ENCODE measurements at places on chromosomes 1 and 21.

- peak; percentile 86 for DNase-seq
Observed at GRCh38 chr1:108016451-108016920, 51.5 kb upstream of the VAV3 start.

- no peak for DNase-seq
Observed at GRCh38 chr1:10912441-10912840, 100.0 kb upstream of the TARDBP start.

GRCh38 chr1:184212649-184213314 is 161.3 kb downstream of the TSEN15 start:
- DNase-seq, result peak; percentile 41

GRCh38 chr1:26530895-26531598 is 1.5 kb downstream of the RPS6KA1 start:
- peak; percentile 73 for DNase-seq

- no peak for DNase-seq
Observed at GRCh38 chr1:6904476-6905170, 119.4 kb downstream of the CAMTA1 start.

DNA sequence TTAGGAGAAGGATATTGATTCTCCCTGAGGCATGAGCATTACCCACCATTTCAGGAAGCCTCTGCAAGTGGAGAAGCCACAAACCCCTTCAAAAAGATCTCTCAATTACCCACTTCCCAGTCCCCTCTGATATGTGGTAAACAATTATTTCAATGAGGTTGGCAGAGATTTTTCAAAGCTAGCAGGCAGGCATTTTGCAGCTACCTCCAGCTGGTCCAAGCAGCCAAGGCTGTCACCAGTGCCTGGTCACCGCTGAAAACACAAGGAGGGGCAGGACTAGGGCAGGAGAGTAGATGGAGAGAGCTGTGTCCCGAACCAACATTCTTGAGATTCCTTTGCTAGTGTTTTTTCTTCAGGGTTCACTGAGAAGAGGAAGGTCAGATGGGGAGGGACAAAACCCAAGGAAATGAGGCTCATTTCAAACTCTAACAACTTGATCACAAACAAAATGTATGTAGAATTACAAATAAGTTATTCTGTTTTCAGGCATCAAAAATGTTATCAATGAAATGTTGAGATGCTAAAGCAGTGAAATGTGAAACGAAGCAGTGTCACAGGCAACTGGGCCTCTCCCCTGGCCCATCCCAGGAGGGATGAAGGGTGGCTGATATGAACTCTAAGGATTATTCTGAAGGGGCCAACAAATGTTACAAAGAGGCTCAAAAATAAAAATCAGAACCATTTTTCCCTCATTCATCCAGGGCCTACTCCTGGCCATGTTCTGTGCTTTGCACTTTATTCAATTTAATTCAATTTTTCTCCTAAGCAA is 22.3 kb downstream of the APP start:
- DNase-seq, result no peak

DNA sequence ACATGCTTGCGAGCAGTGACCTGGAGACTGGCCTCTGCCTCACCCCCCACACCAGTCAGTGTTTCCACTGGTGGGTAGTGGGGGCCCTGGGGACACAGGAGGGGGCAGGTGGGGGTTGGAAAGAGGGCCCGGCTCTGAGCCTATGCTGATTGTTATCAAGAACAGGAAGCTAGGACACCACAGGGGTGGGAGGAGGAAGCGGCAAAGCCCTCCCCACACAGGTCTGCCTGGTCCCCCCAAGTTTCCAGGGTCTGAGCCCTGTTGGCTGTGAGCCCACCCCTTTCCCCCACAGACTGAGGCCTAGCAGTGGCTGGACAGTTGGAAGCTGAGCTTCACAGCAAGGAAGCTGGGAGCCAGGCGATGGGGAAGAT is 1.6 kb upstream of the PTPN7 start:
- no peak for DNase-seq

- DNase-seq, result no peak
Observed at GRCh38 chr1:7536891-7537591, 234.1 kb upstream of the VAMP3 start.

- DNase-seq, result no peak
Observed at GRCh38 chr1:57623039-57623790, 199.4 kb upstream of the DAB1 start.

GRCh38 chr1:193629875-193630274 is 443.5 kb upstream of the B3GALT2 start:
- no peak for DNase-seq

- peak; percentile 79 for DNase-seq
Observed at GRCh38 chr1:57549300-57549699, 125.4 kb upstream of the DAB1 start.

GRCh38 chr1:228108742-228109072 is 392 bp downstream of the MRPL55 start:
- DNase-seq, result peak; percentile 40

- DNase-seq, result no peak
Observed at GRCh38 chr1:206049293-206049692, 3.7 kb upstream of the RHEX start.

DNA sequence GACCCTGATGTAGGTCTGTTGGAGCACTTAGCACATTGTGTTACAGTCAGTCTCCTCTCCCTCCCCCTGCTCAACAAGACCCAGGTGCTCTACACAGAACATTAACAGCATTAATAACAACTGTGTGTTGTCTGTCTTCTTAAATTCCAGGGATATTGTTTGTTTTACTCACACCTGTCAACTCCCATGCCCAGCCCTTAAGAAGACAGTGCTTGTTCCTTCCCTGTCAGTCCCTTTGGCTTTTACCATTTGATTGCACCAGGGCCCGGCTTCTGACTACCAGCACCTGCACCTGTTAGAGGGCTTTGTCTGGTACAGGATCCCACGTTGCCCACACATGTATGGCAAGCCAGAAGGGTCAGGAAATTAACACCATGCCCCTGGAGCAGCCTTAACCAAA is 11.7 kb downstream of the RIMKLA start:
- peak; percentile 79 for DNase-seq

GRCh38 chr1:58539553-58539952 is 7.0 kb downstream of the OMA1 start:
- DNase-seq, result no peak

DNA sequence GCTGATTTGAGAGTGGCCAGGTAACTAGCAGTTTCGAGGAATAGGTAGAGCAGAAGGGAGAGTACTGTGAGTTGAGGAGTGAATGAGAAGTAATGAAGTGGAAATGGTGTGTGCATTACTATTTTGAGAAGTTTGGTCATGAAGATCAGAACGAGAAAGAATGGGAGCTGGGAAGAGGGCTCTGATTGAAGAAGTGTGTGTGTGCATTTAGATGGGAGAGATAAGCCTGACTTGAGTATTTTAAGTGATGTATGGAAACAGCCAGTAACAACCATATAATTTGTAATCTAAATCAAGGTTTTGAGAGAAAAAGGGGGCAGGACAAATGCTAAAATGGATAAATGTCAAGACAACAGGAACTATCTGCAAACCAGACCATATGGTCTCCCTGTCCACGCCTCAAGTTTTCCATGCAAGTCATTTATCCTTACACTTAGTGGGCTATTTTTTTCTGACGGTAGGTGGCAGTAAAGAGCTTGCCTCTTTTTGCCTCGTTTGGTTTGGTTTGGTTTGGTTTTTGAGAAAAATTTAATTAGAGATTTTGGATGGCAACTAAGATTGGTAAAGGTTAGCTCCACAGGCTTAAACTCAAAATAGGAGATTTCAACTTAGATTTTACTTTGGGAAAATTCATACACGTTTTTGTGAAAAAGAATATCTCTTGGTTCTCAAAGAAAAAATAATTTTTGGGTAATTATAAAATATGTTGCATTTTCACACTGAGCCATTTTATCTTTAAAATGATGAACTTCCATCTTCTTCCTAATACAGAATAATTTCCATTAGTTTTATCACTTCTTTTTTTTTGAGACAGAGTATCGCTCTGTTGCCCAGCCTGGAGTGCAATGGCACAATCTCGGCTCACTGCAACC is 9.5 kb upstream of the B3GALNT2 start:
- DNase-seq, result peak; percentile 77

GRCh38 chr1:11134898-11135266 is 35.2 kb upstream of the EXOSC10 start:
- no peak for DNase-seq

DNA sequence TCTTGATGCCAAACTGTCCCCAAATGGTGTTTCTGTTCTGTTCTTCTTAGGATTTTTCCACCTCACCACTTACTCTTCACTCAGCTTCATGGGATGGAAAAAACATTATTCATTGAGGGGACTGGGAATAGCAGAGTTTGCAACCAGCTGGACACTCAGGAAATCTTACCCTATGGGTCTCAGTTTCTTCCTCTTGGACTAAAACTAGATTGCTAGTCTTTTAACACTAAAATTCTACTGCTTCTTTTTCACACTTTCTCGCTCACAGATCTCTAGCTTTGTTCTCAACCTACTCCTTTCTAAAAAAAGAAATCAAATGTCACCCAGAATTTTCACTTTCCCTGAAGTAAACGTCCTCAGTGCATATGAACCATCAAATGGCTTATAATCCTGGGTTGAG is 4.8 kb downstream of the KMO start:
- DNase-seq, result no peak

- DNase-seq, result no peak
Observed at GRCh38 chr1:30877205-30877912, 31.2 kb downstream of the SDC3 start.

DNA sequence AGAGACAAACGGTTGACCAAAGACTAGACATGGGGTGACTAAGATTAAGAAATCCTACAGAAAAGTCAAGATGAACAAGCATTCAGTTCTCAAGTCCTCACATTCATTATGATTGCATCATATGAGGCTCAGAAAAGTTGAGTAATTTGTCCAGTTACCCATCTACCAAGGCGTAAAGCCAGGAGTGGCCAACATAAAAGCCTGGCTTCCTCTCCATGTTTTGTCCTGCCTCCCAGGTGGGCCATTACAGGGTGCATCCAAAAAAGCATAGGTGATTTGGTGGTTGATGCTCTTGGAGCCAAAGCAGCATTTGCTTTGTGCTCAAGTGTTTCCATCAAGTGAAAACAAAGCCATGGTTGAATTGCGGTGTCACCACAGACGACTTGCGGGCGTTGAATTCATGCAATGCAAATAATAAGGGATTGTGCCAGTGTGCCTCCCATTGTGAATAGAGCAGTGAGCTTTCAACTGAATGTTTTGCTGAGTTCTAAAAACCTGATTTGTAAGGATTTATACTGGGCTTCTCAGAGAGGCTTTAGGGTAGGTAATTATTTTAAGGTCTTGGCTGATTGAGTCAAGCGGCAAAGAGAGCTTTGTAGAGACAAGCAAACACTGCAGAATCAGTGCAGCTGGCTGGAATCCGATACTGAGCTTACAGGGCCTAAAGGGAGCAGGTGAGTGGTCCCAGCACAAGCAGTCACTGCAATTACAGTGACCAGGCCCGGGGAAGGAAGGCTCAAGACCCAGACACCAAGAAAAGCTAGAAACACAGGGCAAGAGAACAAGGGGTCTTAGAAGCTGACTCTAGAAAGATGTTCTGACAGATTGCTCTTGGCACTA is 54.1 kb downstream of the KCNJ15 start:
- DNase-seq, result no peak

DNA sequence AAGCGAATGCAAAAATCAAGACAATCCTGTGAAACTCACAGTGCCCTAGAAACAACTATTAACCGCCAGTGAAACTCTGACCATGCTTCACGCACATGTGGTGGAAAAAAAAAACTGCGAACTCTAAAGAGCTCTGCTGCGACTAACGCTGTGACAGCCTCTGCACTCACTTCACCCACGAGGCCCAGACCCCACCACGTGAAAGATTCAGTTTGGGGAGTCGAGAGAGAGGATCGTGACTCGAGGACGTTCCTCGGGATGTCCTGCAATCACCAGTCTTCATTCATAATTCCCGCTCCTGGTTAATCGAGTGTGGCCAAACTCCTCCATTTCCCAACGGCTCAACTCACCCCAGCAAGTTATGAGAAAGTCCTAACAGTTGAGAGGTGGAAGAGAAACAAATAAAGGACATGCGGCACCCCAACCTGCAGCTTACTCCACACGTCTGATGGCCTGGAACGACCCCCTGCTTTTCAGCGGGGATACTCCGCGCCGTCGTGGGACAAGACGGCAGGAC is 1.1 kb downstream of the SERBP1 start:
- peak; percentile 63 for DNase-seq

DNA sequence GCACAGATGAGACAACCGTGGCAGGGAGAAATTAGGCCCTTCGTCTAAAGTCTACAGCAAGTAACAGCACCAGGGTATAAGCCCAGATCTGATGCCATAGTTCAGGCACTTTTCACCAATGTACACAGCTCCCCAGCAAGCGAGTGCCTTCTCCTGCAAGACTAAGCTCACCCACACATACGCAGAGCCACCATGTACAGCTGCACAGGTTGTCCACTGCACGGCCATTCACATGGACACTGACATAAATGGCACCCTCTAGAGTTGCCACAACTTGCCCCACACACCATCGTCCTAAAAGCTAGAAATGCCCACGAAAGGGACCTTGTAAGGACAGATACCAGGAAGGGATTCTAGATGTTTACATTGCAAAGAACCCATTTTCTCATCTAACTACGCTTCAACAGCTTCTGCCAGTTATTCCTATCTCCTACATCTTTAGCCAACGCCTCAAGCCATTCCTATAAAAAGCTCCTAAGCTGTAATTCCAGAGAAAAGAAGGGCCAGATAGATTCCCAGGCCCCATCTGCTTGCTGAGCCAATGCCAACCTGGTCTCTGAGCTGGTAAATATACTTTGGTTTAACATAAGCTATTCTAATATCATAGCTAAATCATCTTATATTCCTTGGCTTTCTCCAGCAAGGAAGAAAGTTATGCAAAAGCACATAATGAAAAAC is 174.0 kb upstream of the KAZN start:
- DNase-seq, result no peak

- DNase-seq, result no peak
Observed at GRCh38 chr1:47950471-47950870, 46.7 kb downstream of the TRABD2B start.

GRCh38 chr1:227038401-227038800 is 98.3 kb downstream of the COQ8A start:
- no peak for DNase-seq

DNA sequence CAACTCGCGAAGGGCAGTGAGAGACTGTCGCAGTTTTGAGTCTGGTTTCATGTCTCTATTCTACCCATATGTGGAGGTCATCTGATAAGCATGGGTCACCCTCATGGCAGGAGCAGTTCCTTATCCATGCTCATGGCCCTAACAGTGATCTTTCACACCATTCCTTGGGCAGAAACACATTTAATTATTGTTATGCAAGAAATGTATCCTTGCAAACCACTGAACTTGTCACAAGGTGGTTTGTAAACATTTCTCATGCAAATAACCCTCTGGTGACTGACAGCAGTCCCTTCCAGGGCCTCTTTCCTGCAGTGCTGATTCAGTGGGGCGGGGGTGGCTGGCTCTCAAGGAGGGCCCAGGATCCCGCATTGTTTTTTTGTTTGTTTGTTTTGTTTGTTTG is 421.4 kb upstream of the RUNX1 start:
- no peak for DNase-seq

- no peak for DNase-seq
Observed at GRCh38 chr1:10680487-10680886, 116.0 kb downstream of the CASZ1 start.
